Bone marrow (tissue), 2 donors: ENCODE measurements at places on chromosomes 5 and 9.

- no peak for DNase-seq
Measured at GRCh38 chr9:70468291-70468690, 53.8 kb upstream of the KLF9 start.

- DNase-seq, result no peak
Measured at GRCh38 chr9:132193227-132194124, 31.6 kb downstream of the NTNG2 start.

DNA sequence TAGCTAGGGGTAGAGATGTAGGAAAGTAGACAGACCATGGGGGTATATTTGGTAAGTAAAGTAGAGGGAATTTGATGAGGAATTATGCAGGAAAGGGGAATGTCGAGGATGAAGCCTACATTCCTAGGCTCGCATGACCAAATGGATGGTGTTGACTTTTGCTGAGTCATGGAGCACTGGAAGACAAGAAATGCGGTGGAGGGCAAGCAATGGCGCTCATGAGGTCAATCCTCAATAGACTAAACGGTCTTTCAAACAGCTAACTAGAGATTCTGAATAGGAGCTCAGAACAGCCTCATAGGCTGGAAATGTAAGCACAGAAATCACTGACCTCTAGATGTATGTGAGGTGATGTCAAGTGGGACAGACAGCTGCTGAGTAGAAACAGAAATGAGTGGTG lies 50.7 kb upstream of the FST start:
- no peak for DNase-seq

- no peak for DNase-seq
Measured at GRCh38 chr5:17077440-17078233, 139.8 kb upstream of the BASP1 start.

DNA sequence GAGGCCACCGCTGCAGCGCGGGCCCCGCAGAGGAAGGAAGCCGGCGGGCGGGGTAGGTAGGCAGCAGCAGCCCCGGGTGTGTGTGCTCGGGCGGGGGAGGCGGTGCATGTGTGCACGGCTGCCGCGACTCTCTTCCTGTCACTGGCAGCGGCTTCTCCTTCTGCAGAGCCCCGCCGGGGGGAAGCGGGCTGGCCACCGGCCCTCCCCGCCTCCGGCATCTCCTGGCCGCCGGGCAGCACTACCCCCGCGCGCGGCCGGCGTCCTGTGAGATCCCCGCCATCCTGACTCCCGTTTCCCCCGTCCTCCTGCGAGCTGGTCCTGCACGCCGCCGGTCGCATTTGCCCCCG lies 315 bp downstream of the PIK3R1 start:
- DNase-seq, result peak; percentile 89

DNA sequence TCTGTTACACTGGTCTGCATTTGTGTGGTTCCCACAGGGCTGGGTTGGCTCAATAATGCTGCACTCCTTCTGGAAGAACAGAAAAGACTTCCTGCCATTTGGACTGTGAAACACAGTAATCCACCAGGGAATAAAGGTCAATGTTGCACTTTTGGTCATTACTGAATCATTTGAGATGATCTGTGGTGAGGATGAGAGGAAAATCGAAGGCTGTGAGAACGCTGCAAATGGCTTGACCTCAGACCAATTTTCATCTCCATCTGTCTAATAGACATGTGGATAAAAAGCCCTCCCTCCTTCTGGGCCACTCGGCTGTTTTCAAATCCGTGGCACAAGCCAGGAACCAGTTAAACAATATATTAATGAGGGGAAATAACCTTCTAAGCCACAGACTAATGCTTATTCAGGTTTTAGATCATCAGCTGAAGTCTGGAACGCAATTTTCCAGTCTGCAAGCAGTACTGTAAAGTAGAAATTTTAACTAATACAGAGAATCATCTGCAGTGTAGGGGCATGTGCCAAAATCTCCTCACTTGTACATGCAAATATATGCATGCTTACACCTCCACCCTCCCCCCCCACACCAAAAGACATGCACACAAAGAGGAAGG lies 20.2 kb downstream of the TLE1 start:
- DNase-seq, result no peak

DNA sequence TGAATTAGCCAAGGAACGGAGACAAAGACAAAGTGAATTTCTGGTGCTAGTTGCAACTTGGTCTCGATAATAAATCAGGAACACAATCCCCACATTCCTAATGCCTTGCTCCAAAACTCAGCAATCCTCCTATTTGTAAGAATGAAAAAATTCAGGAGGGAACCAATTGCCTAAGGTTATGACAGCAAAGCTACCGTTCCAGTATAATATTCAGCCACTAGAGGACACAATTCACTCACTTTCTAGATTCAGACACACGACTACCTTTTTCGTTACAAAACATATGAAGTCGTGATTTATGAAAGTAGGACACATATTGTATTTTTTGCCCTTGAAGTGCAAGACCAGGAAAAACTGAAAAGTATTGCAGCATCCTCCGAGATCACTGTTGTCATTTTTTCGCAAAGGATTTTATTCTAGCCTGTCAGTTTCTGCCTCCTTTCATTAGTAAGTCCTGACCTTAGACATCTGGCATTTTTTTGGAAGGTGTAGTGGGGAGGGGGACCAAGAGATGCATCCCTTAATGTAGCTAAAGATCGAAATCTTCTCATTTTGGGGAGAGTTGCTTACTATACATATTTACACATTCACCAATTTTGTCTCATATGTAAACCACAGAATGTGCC lies 133.1 kb downstream of the DOCK8 start:
- no peak for DNase-seq

GRCh38 chr9:2043881-2044462 lies 28.8 kb downstream of the SMARCA2 start:
- no peak for DNase-seq

DNA sequence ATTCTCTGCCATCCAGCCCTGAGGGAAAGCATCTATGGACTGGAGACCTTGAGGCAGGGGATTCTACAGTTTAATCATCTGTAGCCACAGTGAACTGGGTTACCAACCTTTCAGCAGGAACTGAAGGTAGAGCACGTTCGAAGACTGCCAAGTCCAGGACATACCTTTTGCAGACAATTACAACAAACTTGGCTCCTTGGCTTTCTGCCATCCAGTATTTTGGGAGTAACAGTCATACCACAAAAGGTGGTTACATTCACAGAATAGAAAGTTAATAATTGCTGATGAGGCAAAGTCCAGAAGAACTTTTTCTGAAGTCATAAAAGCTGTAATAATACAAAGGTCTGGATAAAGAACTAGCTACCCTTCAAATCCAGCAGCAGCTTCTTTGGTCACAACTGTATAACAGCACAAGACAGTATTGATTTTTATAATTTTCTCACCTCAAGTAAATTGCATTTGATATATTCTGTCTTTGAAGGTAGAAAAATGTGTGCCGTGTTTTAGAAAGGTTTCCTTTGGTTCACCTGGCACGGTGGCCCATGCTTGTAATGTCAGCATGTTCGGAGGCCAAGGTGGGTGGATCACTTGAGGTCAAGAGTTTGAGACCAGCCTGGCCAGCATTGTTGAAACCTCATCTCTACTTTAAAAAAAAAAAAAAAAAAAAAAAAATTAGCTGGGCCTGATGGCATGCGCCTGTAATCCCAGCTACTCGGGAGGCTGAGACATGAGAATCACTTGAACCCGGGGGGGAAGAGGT lies 236.6 kb downstream of the NR3C1 start:
- DNase-seq, result no peak

DNA sequence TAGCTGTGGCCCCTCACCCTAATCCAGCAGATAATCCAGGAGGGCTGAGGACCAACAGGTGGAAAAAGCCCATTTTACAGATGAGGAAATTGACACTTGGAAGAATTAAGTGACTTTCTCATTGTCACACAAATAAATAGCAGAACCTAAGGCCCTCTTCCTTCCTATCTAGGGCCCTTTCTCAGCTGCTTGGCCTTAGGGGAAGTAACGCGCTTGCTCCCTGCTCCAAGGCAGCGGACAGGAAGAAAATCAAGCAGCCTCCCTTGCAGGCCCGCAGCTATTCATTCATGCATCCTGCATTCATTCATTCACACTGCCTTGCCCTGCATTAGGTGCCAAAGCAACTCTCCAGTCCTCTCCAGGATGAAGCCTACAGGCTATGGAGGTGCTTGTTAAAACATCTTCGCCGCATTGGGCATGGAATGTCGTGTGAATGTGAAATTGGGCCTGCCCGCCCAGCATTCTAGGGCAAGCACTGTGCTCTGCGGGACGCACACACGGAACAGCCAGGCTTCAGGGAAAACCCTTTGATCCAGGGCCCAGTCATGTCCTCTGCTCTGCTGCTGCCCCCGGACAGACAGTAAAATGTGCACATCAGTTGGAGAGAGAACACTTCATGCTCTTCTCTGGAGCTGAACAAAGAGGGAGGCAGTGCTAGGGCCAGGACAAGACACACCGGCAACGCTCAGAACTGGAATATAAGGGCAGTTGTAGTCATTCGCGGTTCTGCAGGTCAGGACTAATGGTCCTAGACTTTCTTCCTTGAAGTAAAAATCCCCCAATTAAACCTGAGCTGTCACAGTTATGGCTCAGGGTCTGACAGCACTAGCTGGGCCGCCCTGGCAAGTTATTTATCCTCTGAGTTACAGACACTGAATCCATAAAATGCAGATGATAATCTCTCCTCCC lies 166.0 kb downstream of the COL23A1 start:
- DNase-seq, result no peak

DNA sequence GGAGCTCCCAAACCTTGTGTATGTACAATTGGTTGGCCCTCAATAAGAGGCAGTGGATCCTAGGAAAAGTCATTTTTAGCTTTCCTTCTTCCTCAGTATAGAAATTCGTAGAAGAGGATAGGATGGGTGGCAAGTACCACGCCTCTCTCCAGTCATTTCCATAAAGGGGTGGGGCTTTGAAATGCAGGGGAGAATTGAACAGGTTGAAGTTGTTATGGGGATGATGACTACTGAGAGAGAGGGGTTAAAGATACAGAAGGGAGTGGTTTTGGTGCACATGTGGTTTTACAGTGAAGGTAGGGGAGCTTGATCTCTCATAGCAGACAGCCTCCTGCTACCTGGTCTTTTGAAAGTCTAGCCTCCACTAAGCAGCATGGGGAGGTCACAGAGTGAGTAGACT lies 54.4 kb upstream of the FAM120AOS start:
- no peak for DNase-seq
